ENCODE measurements at places on chromosomes 2 and 18. TPM values are rescaled to one million over a fixed set of nuclear protein-coding genes. Genes with fewer than 3 reads are reported as not detected.
A peak's percentile ranks its signal among the peaks of the same experiment; 100 is the strongest.

The PSTPIP2 gene
- total RNA-seq: 5.0 TPM

The RTTN gene
- total RNA-seq: 10.3 TPM

The SLC38A11 gene
- 0.50 TPM for total RNA-seq

The B3GNT2 gene
- 22.6 TPM for total RNA-seq

The SLC16A14 gene
- 3.1 TPM for total RNA-seq

The ONECUT2 gene
- not detected for total RNA-seq

The ARHGAP15 gene
- 4.1 TPM for total RNA-seq

The SKA1 gene
- 0.42 TPM for total RNA-seq

The LYPD6B gene
- total RNA-seq: not detected

The CLHC1 gene
- total RNA-seq: 7.9 TPM

GRCh38 chr2:129239141-129239540 lies 740.3 kb upstream of the RAB6C start:
- no peak for DNase-seq

DNA sequence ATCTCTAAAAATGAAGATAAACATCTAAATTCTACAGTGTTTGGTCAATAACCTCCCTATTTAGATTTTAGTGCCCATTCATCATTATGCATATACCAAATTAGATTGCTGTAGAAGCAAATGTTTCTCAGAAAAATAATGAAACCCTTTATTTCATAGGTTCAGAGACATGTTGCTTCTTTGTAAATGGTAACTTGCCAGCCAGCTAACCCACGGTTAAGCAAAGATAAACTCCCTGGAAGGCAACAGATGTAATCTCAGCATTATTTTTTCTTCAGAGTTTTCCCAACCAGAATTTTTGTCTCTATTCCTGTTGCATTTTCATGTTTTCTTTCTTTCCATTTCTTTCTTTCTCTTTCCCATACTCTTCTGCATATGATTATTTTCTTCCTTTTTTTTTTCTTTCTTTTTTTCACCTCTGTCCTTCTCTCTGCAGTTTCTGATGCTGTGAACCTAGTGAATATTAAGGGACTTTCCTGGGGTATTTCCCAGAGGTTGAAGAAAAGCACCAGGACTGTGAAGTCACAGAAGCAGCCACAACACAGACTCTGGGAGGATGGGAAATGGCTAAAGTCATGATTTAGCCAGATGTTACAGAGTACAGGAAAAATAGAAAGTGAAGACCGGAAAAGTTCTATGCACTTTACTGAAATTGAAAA lies 50.0 kb upstream of the DSG1 start:
- DNase-seq: no peak

- DNase-seq: no peak
Measured at GRCh38 chr2:159903443-159904126, 105.6 kb upstream of the CD302 start.

DNA sequence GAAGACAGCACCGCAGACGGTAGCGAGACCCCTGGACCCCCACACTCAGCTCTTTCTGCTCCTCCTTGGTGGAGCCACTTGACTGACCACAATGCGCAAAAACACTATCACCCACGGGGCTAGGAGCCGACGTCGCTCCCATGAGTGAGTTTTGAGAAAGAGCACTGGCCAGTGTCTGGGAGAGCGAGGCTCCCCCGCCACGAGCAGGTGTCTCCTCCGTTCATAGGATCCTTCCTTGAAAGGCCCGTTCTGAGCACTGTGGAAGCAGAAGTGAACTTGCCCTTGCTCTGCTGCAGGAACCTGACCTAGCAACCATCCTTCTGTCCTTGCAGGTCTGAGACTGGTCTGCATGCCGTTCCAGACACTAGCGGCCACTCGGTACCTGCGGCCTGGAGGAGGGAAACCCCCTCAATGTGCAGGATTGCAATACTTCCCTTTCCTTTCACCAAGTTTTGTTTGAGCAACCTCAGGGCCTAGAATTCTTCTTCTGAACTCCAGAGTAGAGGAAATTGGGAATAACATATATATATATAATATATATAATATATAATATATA lies 12.9 kb upstream of the ZNF516 start:
- DNase-seq: no peak

- no peak for DNase-seq
Measured at GRCh38 chr18:34723143-34723542, 13.0 kb downstream of the DTNA start.

- DNase-seq: no peak
Measured at GRCh38 chr2:190726255-190726654, 77.4 kb downstream of the NAB1 start.

DNA sequence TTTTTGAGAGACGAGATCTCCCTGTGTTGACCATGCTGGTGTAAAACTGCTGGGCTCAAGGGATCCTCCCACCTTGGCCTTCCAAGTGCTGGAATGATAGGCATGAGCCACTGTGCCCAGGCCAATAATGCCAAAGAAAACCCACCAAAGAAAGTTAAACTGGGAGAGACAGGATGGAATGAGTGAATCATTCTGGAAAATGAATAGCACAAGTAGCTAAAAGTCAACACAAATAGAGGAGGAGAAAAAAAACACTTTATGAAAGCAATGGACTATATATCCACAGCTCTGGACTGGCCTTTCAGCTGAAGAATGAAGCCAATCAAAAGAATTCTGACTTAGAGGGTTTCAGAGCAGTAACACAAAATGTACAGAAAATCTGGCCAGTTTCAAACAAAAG lies 23.9 kb downstream of the IAH1 start:
- DNase-seq: no peak

DNA sequence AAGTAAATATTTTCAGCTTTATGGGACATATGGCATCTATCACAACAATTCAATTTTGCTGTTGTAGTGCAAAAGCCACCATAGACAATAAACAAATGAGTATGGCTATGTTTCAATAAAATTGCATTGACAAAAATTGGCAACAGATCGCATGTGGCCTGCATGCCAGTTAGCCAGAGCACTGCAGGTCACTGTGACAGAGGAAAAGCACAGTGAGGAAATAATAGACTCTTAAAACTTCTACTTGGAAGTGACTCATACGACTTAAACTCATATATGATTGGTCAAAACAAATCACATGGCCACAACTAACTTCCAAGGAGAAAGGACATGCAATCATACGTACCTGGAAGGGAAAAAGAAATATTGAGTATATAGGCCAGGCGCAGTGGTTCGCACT lies 44.4 kb downstream of the EXOC6B start:
- no peak for DNase-seq

GRCh38 chr2:36734304-36734703 lies 37.8 kb downstream of the VIT start:
- DNase-seq: no peak

DNA sequence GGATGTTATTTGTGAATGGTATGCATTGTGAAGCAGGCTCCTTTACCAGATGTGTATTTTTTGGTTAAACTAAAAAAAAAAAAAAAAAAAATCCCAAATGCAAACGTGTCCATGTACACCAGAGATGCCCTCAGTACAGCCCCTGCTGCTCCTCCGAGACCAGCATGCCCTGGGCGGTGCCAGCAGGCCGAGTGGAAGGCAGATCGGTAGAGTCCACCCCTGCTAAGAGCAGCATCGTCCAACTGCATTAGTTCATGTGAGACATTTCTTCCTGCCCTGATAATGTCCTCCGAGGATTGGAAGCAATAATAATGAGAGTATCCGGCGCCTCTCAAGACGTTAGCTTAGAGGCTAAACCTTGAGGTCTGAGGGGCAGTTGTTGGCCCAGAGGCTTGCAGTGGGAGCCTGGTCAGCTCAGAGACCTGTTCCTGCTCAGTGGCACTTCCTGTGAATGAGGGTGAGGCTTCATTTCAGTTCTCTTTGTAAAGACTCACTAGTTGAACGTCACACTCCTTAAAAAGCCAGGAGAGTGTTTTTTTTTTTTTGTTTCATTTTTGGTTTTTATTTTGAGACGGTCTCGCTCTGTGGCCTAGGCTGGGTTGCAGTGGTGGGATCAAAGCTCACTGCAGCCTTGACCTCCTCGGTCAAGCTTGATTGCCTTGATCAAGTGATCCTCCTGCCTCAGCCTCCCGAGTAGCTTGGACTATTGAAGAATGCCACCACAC lies 5.6 kb downstream of the SLC66A3 start:
- no peak for DNase-seq

GRCh38 chr2:65300134-65300760 lies 72.6 kb downstream of the ACTR2 start:
- DNase-seq: peak; percentile 91

DNA sequence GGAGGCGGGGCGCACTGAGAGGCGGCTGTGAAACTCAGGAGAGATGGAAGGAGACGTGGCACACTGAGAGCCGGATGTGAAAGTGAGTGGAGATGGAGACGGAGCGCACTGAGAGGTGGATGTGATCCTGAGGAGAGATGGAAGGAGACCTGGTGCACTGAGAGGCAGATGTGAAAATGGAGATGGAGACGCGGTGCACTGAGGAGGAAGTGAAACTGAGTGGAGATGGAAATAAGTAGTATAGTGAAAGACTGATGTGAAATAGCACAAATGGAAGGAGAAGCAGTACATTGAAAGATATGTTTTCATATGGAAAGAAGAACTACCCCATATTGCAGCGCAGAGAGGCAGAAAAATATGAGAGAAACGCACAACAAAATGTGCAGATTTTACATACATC lies 281.6 kb upstream of the RGPD4 start:
- DNase-seq: no peak

DNA sequence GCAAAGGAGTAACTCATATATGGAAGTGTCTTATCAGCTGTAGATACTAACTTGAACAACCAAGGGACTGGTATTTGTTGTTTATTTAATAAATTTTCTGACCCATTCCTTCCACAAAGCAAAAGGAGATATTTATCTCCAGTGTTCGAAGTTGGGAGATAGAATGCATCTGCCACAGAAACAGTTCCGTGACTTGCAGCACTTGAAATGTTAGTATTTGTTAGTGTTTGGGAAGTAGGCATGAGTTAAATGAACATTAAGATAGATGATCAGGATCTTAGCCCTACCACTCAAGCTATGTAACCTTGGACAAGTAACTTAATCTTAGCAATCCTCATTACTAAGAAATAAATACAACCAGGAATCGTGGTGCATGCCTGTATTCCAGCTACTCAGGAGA lies 12.1 kb upstream of the SULT1C4 start:
- no peak for DNase-seq

DNA sequence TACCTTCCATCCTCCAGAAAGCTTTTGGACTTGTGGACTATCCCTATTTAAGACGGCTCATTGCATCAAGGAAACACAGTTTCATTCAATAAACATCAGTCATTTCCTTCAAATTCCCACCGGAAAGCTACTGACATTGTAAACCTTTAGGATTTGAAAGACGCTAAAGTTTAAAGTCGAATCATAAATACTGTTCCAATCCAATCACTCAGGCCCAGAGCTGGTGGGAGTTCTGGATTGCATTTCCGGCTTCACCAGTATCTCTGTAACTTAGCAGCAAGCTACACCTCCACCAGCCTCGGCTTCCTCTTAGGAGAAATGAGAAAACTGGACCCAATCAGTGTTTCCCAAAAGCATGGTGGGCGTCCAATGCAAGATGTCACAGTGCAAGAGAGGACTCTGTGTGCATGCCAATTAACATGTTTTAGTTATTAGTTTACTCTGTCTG lies 1.6 kb downstream of the WDFY1 start:
- no peak for DNase-seq

- DNase-seq: no peak
Measured at GRCh38 chr2:40957508-40957907, 505.6 kb upstream of the SLC8A1 start.

DNA sequence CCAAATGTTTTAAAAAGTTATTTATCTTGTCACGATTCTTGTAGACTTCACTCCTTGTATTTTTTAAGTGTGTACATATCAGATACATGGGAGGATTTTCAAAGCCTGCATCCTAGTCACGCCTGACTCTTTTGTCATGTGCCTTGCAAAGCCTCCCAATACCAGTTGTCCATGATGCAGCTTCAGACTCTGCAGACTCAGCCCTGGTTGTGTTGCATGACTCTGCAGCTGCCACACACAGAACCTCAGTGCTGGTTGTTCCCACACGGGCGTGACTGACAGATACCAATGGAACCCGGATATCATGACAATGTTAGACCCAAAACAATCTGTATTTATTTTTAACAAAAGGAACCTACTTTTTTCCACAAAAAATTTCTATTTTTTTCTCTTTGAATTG lies 38.2 kb downstream of the TPO start:
- DNase-seq: no peak

DNA sequence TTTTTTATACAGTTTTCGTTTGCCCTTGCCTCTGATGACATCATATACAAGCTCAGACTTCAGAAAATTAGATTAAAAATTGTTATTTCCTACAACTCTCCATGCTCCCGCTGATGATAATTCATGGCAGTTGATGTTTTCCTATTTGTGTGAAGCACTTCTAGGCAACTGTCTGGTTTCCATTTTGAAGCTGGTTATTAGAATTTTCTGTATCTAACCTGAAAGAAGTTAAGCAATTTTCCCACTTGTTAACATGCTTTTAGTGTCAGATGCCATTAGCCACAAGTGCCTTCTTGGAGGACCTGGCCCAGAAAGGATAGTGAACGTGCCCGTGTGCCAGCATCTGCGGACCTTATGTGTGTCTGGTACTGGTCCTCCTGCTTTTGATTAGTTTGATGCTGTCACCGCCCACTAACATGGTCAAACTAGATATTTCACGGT lies 347.6 kb upstream of the RAB12 start:
- no peak for DNase-seq

DNA sequence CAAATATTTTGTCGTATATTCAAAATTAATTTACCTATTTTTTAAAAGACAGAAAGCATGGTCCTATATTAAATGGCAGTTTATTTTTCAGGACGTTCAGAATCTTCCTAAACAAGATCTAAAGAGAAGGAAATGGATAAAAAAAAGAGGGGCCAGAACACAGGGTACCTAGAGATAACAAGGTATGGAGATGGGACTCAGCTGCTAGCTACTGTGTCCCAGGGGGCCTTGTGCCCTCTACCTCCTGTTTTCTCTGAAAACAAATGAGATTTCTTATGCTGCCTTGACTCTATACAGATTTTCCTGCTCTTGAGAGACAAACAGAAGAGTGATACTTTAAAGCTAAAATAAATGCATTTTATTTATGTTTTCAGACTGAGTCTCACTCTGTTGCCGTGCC lies 9.3 kb downstream of the PRKD3 start:
- no peak for DNase-seq
